ENCODE measurements at places on chromosomes 13 and 19. TPM values are rescaled to one million over a fixed set of nuclear protein-coding genes. Genes with fewer than 3 reads are reported as not detected.

Gene IL4I1
- not detected for total RNA-seq

Gene OR7D2
- total RNA-seq = 0.16 TPM

Gene CACNG6
- not detected for total RNA-seq

Gene PEX11G
- total RNA-seq = 1.2 TPM

Gene ZNF296
- not detected for total RNA-seq

Gene DLL3
- total RNA-seq = not detected

Gene ZSCAN4
- total RNA-seq = not detected

Gene LPAR6
- 11.5 TPM for total RNA-seq

Gene MEIOSIN
- total RNA-seq = not detected

Gene CYP4F3
- total RNA-seq = not detected

Gene ZFR2
- not detected for total RNA-seq

Gene ZNF578
- 2.4 TPM for total RNA-seq

Gene ZNF878
- 0.16 TPM for total RNA-seq

GRCh38 chr19:51320280-51320657, 8.8 kb downstream of the IGLON5 start:
- no peaks in the 10 kb centered on the region for H3K4me1 ChIP-seq
- peaks cover 75% of the 10 kb centered on the region for H3K27me3 ChIP-seq
- DNase-seq = no peak
- no peak overlapping the region for H3K4me3 ChIP-seq
- H3K27ac ChIP-seq = no peak overlapping the region

- no peak for DNase-seq
- no peak overlapping the region for H3K27ac ChIP-seq
- H3K27me3 ChIP-seq = peaks cover 38% of the 10 kb centered on the region
- no peaks in the 10 kb centered on the region for H3K4me1 ChIP-seq
- no peaks in the 10 kb centered on the region for H3K36me3 ChIP-seq
These were observed 154.0 kb upstream of the TSHZ3 start for GRCh38 chr19:31503211-31503610.

DNA sequence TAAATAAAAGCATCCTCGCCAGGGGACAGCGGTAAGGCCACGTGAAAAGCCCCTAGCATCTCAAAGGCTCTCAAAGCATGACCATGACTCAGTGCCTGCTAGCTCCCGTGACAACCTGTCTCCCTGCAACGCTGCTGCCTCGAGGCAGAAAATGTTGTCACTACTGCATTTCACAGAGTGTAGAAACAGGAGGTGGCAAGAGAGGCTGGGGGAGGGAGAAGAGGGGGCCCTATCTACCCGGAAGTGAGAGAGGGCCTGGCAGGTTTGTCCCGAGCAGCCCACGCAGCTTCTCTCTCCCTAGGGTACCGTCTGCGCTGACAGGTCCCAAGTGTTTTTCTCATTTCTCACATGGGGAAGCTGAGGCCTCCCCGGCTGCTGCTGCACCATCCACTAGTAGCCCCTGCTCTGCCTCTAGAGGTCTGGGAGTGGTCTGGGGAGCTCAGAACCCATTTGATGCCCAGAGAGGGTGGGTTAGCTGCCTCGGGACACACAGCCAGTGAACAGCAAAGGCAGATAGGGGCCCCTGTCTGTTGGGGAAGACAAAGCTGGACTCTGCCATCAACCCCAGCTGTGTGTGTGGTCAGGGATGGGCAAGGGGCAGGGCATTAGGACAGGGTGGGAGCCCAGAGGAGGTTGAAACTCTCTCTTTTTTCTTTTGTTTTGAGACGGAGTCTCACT, 3.7 kb downstream of the TINCR start:
- peaks cover 98% of the 10 kb centered on the region for H3K27me3 ChIP-seq
- no peak for DNase-seq
- H3K27ac ChIP-seq = no peak overlapping the region
- H3K4me1 ChIP-seq = no peaks in the 10 kb centered on the region
- H3K4me3 ChIP-seq = no peak overlapping the region
- peaks cover 6% of the 10 kb centered on the region for H3K36me3 ChIP-seq

- H3K4me1 ChIP-seq = no peaks in the 10 kb centered on the region
- no peak overlapping the region for H3K4me3 ChIP-seq
- no peak overlapping the region for H3K27ac ChIP-seq
- H3K27me3 ChIP-seq = peaks cover 56% of the 10 kb centered on the region
- no peak for DNase-seq
These were observed 4.2 kb downstream of the SULT2B1 start for GRCh38 chr19:48556163-48556562.

- no peak for DNase-seq
- H3K4me1 ChIP-seq = no peaks in the 10 kb centered on the region
- H3K27me3 ChIP-seq = peaks cover 95% of the 10 kb centered on the region
- no peaks in the 10 kb centered on the region for H3K36me3 ChIP-seq
- H3K27ac ChIP-seq = no peak overlapping the region
- no peak overlapping the region for H3K4me3 ChIP-seq
These were observed 1.9 kb downstream of the IFNL1 start for GRCh38 chr19:39297931-39298634.

DNA sequence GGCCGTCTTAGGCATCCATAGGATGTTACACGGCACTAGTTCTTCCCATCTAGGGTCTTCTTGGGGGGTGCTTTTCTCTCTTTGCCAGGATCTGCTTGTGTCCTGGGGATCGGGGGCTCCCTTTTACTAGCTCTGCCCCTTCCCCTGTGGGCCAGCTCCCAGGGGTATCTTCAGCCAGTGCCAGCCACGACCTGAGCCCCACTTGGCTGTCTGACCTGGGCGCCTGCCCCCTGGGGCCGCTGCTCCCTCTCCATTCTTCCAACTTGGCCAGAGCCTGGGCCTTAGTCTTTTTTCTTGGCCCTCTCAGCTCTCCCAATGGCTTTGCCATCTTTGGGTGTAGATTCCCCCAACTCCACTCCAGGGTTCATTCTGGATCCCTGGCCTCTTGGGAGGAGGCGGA, 3.1 kb downstream of the PRKACA start:
- H3K36me3 ChIP-seq = no peaks in the 10 kb centered on the region
- peaks cover 89% of the 10 kb centered on the region for H3K4me1 ChIP-seq
- no peak for DNase-seq
- peak overlapping the region; percentile 100 for H3K27ac ChIP-seq

DNA sequence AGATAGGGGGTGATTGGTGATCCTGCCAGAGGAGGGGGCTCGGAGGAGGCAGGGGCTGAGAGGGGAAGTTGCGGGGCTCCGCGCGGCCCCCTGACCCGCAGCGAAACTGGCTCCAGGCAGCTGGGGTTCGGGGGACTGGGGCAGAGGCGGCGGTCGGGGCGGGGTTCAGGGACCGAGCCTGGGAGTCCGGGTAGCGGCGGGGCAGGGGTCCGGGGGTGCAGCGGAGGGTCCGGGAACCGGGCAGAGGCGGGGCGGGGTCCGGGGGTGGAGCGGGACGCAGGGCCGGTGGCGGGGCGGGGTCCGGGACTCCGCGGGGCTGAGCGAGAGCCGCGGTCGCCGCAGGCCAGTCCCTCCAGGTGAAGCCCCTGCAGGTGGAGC, 1.2 kb downstream of the MADCAM1 start:
- H3K27me3 ChIP-seq = peaks cover 54% of the 10 kb centered on the region
- no peaks in the 10 kb centered on the region for H3K36me3 ChIP-seq
- DNase-seq = no peak
- peak overlapping the region; percentile 43 for H3K4me3 ChIP-seq
- peaks cover 28% of the 10 kb centered on the region for H3K4me1 ChIP-seq

GRCh38 chr13:99388334-99388923, 81.2 kb upstream of the GPR183 start:
- H3K36me3 ChIP-seq = peaks cover 17% of the 10 kb centered on the region
- H3K27me3 ChIP-seq = no peaks in the 10 kb centered on the region
- no peak overlapping the region for H3K4me3 ChIP-seq
- H3K4me1 ChIP-seq = no peaks in the 10 kb centered on the region

DNA sequence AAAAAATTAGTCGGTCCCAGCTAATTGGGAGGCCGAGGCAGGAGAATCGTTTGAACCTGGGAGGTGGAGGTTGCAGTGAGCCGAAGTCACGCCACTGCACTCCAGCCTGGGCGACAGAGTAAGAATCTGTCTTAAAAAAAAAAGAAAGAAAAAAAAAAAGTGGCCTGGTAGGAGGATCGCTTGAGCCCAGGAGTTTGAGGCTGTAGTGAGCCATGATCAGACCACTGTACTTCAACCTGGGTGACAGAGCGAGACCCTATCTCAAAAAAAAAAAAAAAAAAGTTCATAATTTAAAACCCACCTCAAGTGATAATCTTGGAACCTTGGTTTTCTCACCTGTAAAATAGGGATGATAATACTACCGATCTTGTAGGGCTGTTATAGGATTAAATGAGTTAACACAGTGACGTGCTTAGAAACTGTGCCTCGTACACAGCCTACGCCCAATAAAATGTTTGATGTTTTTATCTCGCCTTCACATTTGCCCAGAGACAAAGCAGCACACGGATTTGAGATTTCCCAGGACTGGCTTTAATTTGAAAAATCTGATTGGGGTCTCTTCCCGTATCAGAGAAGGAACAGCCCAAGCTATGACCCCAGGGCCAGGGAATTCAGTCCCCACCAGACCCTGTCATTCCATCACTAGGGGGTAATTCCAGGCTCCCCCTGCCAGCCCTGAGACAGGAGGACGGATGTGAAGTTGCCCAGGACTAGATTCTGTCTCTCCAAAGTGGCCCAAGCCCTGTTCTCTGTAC, 3.6 kb downstream of the SERTAD1 start:
- H3K27ac ChIP-seq = peak overlapping the region; percentile 99
- no peak for DNase-seq
- H3K4me3 ChIP-seq = peak overlapping the region; percentile 72
- no peaks in the 10 kb centered on the region for H3K27me3 ChIP-seq
- H3K36me3 ChIP-seq = peaks cover 13% of the 10 kb centered on the region

DNA sequence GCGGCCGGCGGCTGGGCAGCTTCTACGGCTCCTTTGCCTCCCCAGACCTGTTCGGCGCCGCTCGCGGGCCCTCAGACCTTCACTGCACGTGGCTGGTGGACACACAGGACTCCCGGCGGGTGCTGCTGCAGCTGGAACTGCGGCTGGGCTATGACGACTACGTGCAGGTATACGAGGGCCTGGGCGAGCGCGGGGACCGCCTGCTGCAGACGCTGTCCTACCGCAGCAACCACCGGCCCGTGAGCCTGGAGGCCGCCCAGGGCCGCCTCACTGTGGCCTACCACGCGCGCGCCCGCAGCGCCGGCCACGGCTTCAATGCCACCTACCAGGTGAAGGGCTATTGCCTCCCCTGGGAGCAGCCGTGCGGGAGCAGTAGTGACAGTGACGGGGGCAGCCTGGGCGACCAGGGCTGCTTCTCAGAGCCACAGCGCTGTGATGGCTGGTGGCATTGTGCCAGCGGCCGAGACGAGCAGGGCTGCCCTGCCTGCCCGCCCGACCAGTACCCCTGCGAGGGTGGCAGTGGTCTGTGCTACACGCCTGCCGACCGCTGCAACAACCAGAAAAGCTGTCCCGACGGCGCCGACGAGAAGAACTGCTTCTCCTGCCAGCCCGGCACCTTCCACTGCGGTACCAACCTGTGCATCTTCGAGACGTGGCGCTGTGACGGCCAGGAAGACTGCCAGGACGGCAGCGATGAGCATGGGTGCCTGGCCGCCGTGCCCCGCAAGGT, 11.6 kb downstream of the LRP3 start:
- peaks cover 12% of the 10 kb centered on the region for H3K36me3 ChIP-seq
- no peaks in the 10 kb centered on the region for H3K4me1 ChIP-seq
- no peak overlapping the region for H3K27ac ChIP-seq
- DNase-seq = no peak

DNA sequence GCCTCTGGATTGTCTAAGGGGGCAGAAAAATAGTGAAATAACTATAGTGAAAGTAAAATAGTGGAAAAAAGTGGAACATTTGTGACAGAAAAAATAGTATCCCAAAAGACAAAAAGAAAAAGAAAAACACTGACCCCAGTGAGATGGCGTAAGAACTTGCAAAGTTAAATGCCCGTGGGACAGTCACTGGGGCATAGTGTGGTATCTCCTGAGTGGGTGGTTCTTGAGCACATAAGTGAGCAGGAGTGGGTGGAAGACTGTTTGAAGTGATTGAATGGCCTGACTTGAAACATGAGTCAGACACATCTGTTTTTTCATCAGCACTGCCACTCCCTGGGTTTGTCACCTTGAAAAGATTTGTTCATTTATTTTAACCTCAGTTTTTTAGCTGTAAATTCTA, 2.5 kb downstream of the ZNF430 start:
- H3K36me3 ChIP-seq = peaks cover 37% of the 10 kb centered on the region
- no peak overlapping the region for H3K4me3 ChIP-seq
- H3K4me1 ChIP-seq = peaks cover 23% of the 10 kb centered on the region
- no peak overlapping the region for H3K27ac ChIP-seq
- DNase-seq = no peak

- H3K36me3 ChIP-seq = peaks cover 23% of the 10 kb centered on the region
- peak overlapping the region; percentile 97 for H3K4me3 ChIP-seq
These were observed 1.1 kb upstream of the MED26 start for GRCh38 chr19:16628984-16629691.

- DNase-seq = no peak
- H3K36me3 ChIP-seq = peaks cover 77% of the 10 kb centered on the region
- peaks cover 22% of the 10 kb centered on the region for H3K4me1 ChIP-seq
- no peak overlapping the region for H3K4me3 ChIP-seq
These were observed 12.1 kb downstream of the PIN1 start for GRCh38 chr19:9847087-9847671.

- H3K27me3 ChIP-seq = no peaks in the 10 kb centered on the region
- no peak for DNase-seq
- H3K36me3 ChIP-seq = peaks cover 7% of the 10 kb centered on the region
- peak overlapping the region; percentile 85 for H3K4me3 ChIP-seq
- H3K27ac ChIP-seq = peak overlapping the region; percentile 97
These were observed 501 bp downstream of the GTPBP3 start for GRCh38 chr19:17337675-17338432.

- no peak overlapping the region for H3K27ac ChIP-seq
- H3K36me3 ChIP-seq = no peaks in the 10 kb centered on the region
- H3K4me3 ChIP-seq = no peak overlapping the region
- no peaks in the 10 kb centered on the region for H3K4me1 ChIP-seq
- no peak for DNase-seq
These were observed 266.8 kb upstream of the TSHZ3 start for GRCh38 chr19:31616031-31616430.

- H3K27me3 ChIP-seq = no peaks in the 10 kb centered on the region
- no peaks in the 10 kb centered on the region for H3K36me3 ChIP-seq
- DNase-seq = no peak
These were observed 1599.2 kb downstream of the OLFM4 start for GRCh38 chr13:54627646-54628372.

DNA sequence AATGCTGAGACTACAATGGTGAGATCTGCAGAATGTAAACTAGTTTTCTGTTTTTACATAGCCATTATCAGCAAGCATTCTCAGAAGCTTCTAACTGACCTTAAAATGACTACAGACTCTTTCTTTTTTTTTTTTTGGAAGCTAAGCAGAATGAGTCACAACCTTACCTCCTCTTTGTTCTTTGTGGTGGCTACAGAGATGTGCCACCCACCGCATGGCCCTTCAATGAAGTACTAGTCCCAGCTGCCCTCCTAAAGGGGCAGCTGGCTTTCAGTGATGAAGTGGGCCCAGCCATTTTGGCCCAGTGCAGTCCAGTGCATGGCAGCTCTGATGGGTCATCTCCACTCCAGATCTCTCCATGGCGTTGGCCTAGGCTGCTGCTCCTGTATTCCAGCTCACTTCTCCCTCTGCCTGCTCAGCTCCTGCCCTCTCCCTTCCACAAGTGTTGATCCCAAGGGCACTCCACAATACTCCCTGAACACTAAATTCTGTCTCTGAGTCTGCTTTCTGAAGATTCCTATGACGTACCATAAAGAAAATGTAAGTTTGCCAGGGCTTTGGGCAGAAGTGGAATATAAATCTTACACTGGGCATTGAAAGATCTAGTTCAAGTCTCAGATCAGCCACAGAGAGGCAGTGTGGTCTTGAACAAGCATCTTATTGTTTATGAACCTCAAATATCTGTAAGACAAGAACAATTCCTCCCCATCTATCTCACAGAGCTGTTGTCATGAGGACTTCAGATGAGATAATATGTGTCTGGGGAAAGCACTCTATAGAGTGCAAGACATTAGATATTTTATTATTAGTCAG, 85.6 kb downstream of the RXFP2 start:
- no peaks in the 10 kb centered on the region for H3K27me3 ChIP-seq
- peaks cover 15% of the 10 kb centered on the region for H3K4me1 ChIP-seq
- H3K27ac ChIP-seq = no peak overlapping the region
- no peak for DNase-seq
- H3K36me3 ChIP-seq = no peaks in the 10 kb centered on the region
